Right renal cortex interstitium (tissue), 3 donors: ENCODE measurements at places on chromosomes 4 and X. TPM values are rescaled to one million over a fixed set of nuclear protein-coding genes. Genes with fewer than 3 reads are reported as not detected.

GRCh38 chr4:4603592-4603991, 61.7 kb upstream of the STX18 start:
- no peak for DNase-seq

TMPRSS11D gene
- polyA plus RNA-seq, result 0.07 TPM

DNA sequence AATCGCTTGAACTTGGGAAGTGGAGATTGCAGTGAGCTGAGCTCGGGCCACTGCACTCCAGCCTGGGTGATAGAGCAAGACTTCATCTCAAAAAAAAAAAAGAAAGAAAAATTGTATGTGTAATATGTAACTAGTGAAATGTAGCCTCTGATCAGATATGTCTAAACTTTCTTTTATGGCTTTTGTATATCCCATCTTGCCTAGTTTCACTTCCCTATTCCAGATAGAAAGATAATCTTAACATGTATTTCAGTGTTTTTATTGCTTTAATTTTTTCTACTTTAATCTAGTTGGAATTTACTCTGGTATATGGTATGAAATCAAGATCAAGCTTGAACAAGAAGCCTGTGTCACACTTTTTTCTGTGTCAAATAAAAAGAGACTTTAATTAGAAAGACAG, 1.9 kb upstream of the ZNF41 start:
- DNase-seq, result no peak

GRCh38 chrX:39692796-39693195, 405.0 kb downstream of the BCOR start:
- no peak for DNase-seq

DNA sequence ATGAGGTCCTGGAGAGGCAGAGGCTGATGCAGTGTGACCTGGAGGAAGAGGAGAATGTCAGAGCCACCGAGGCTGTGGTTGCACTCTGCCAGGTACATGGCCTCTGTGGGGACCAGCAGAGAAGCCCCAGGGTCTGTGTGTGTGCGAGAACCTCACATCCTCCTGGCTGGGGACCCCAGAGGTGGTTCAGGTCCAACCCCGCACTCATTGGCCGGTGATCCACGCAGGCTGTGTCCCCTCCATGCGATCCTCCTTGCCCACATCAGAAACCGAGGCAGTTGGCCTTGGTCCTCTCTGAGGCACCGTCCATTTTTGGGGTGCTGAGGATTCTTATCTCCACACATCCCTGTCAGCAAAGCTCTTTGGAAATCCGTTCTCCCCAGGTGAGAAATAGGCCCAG, 45.3 kb downstream of the EVC start:
- no peak for DNase-seq

DNA sequence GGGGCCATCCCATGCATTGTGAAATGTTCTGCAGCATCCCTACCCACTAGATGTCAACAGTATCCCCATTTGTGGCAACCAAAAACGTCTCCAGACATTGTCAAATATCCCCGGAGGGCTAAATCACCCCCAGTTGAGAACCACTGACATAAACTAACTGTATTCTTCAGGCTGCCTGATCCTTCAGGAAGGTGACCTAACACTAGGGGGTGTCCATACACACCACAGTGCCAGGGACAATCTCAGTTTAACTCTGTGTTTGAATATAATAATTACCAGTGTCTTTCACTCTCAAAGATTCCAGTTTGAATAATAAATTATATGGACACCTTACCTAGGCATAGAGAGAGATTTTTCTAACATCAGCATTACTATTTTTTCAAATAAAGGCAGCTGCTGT, 6.4 kb downstream of the ACE2 start:
- no peak for DNase-seq

TAF7L gene
- polyA plus RNA-seq, result 0.58 TPM

DNA sequence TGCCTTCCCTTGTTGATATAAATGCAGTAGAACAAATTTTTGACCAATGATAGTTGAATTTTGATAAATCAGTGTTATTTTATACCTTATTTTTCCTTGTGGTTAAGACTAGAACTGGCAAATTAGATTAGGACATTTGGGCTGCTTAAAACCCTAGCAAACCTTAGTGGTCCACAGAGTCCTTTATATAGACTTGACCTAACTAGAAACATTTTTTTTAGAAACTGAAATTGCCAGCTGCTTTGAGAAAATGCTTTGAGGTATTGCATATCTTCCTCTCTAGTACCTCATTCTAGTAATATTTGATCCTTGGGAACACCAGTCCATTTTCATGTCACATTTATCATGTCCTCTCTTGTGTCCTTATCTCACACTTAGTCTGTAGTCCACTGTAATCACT, 580.3 kb downstream of the FSTL5 start:
- no peak for DNase-seq

AREG gene
- 0.28 TPM for polyA plus RNA-seq

- DNase-seq, result no peak
Measured at GRCh38 chr4:131052646-131053045, 1956.7 kb downstream of the C4orf33 start.

- no peak for DNase-seq
Measured at GRCh38 chr4:168411318-168412150, 68.8 kb downstream of the DDX60L start.

AADAT gene
- polyA plus RNA-seq, result 22.4 TPM

GRCh38 chrX:22126327-22126726, 94.2 kb downstream of the PHEX start:
- no peak for DNase-seq

DNA sequence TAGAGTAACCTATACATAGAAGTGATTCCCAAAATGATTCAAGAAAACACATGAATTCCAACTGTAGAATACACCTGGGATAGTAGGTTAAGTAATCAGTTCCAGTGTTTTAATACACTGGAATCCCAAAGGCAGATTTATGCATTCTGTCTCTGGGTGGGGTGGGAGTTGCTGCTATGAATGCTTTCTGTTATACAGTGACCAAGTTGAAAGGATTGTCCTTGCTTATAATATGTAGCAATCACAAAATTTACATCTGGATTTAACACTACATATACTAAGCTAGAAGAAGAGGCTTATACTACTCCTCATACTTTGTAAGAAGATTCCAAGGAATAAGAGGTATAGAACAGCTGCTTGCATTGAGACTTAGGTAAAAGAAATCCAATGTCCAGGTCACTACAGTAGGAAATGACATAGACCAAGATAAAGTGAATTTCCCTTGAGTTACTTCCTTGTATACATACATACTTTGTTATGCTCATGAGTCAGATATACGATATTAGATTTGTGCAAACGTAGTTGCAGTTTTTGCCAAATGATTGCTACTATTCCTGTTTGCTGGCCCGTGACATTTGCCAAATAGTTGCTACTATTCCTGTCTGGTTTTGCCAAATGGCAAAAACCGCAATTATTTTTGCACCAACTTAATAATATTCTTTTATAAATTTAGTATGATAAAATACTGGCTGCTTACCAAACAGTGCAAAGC, 210.5 kb upstream of the DIAPH2 start:
- no peak for DNase-seq

EREG gene
- 0.08 TPM for polyA plus RNA-seq

DNA sequence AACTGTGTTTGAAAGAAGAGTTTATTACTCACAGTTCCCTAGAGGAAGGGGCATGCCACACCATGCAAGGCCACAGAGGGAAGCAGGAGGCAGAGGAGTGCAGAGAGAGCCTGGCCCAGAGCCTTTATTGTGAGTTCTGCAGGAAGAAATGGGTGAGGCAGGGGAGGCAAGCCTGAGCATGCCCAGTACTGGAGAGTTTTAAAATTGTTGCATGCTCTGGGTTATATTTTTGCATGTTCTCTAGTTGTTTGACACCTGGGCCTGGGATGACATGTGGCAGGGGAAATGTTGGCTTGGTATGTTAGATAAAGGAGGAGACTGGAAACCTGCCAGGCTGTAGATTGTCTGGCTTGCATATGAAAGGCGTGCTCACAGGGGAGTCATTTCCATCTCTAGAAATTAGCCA, 19.7 kb upstream of the CRMP1 start:
- no peak for DNase-seq

IQSEC2 gene
- 12.3 TPM for polyA plus RNA-seq

DNA sequence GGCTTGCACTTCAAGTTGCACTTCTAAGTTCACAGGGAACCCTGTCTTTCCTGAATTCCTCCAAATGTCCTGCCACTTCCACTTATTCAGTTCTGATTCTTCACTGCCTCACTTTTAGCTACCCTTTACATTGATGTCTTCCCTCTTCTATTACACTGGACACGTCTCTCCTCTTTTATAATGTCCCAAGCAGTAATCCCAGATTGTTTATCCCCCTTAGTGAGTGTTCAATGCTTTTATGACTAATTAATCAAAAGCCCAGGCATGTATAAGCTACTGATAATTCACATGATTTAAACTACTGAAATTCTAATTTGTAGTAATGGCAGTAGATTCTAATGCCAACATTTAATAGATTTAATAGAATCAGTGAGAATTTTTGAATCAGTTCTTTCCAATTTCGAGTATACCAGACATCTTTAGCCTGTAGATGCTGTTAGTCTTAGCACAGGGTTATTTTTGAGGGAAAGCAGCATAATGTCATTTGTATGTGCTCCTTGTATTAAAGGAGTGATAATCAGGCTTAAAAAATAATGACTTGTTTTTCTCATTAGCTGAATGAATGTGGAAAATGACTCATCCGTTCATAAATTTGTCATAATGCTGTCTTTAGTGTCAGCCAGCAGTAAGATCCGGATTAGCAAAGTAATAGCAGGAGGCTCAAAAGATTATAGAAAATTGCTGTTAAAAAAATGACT, 703.1 kb downstream of the CENPC start:
- no peak for DNase-seq
